D721Med (cell line): ENCODE measurements at places on chromosomes 2 and 18.

DNA sequence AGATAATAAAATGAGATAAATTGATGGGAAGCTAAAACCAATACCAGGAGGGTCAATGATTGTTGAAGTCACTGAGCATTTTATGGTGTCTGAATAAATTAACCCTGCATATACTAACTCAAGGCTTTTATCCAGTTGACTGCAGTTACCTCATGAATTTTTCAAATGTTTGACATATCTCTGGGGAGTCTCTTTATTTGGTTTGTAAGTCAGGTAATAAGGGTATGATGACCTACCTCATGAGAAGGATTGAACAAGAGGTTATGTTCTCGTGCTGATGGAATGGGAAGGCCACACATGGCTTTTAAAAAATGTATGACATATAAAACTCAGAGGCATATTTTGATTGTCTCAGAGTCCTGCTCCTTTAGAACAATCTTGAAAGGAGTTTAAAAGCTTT lies 237.6 kb downstream of the THSD7B start:
- no peak for DNase-seq

DNA sequence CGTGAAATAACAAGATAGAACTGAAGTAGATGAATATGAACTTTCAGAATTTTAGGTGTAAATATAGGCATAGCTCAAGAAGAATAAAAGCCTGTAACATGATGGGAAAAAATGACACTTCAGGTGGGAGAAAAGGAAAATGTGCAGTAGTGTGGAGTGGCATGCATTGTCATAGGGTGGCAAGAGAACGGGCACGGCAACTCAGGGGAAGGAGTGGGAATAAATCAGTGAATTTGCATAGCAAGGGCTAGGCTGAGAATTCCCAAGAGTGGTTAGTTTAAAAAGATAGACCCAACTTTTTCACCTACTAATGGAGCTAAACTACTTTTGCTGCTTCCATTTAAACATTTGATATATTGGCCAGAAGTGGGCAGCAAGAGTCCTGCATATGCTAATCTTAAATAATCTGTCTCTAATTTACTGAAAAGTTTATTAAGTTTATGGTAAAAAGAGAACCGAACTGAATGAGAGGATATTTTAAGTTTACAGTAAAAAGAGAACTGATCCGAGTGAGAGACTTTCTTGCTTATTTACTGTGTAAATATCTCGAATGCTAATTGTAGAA lies 228.1 kb downstream of the CTNNA2 start:
- no peak for DNase-seq

GRCh38 chr2:144030791-144031190 lies 489.1 kb downstream of the ZEB2 start:
- no peak for DNase-seq

DNA sequence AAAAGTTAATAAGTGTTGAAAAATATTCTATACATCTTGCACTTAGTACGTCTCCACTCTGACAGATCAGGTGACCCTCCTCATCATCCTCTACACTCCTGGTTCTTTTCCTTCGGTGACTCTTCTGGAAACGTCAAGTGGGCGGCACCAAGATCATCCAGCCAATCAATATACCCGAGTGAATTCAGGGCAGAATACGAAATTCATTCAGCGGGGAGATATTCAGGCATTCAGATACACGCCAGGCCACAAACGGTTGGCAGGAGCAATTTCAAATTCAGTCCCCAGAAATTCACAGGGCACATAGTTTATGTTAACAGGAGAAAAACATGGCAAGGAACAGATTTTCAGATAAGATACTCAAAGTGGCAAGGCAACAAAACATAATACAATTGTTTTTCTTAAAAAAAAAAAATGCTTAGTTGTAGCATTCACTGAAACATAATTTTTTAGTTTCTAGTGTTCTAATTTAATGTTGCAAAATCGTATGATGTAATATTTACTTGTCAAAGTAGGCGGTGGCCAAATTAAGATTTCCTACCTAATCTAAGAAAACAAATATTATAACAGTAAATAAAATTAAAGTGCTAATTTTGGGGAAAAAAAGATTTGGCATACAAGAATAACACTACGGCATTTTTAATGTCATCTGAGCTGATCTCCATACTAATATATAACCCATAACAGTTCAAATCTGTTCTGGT lies 4.2 kb downstream of the CLK1 start:
- no peak for DNase-seq

DNA sequence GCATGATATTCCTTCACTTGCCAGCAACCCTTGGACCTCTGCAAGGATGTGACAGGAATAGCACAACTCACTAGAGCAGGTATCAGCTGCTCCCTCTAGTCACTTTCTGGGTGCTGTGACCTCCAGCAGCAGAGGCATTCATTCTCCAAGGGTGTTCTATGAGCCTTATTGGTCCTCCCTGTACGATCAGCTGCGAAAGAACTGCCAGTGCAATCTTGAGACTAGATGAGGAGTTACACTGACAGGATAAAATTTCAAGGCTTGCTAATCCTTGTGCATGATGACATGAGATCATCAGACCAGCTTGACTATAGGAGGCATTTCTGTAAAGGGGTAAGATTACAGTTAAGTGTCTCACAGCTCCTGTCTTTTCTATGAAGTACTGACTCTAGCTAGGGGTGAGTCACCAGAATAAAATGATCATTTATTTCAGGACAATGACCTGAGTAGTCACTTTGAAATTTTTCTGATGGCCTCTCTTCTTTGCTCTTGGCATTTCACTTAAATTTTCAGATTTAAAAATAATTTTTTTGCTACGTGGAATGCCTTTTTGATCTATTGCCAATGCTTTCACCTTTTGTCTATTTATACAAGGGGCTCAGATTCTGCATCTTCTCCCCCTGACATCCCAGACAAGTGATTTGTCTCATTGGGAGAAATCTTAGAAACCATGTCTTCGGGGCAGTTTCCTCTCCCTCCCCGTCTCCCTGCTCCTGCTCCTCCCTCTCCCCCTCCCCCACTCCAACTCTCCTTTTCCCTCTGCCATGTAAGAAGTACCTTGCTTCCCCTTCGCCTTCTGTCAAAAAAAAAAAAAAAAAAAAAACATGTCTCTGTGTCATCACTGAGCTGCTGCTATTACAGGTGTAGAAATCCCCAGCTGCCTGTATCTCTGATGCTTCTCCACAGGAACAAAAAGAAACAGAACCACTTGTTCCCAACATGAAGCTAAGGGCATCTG lies 49.2 kb upstream of the FRZB start:
- DNase-seq: no peak

DNA sequence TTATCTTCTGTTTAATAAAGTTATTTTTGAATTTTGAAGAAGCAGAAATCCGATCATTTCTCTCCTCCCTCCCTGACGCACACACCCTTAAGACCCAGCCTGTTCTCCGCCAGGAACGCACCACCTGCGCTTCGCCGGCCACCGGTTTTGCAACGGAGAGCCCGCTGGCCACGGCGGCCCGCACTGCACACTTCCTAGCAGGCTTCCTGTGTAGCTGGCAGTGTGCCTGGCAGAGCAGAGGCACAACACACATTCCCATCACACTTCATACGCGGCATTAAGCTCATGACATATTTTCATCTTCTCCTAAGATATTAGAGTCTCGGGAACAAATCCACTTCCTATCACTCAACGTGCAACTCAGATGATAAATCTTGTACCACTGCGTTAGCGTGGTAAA lies 148.0 kb downstream of the HDAC4 start:
- no peak for DNase-seq

GRCh38 chr2:237408335-237409000 lies 5.5 kb downstream of the COL6A3 start:
- DNase-seq: no peak

DNA sequence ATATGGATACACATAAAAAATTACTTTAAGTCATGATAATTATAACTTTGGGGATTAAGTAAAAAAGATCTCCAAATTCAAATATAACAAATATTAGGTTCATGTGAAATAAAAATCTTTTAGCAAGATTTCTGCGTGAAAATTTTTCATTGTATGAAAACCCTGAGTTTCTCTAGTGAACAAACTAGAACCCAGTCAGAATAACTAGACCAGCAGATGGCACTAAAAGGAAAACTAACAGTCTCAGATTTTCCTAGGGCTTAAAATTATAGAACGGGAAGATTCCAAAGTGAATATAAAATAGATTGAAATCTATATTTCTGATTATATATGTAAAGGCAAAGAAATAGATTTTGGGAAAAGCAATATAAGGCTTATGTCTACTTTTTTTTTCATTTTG lies 43.3 kb downstream of the TMEM200C start:
- DNase-seq: no peak

DNA sequence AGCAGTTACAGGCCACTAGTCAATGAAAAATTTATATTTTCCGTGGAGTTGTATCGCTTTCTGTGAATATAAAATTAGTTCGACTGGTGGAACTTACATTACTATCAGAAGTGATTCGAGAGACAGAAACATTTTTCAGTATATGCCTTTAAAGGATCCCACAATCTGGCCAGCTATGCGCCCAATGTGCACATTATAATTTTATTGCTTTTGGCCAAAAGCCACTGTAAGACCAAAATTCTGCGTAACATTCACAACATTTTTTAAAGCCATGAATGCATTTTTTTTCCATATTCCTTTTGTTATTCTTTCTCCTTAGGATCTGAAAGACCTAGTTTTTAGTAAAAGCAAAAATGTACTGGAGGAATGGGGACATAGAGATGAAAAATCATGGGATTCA lies 131.0 kb upstream of the CHAC2 start:
- DNase-seq: no peak

GRCh38 chr2:126658905-126659561 lies 3.1 kb downstream of the GYPC start:
- DNase-seq: no peak

DNA sequence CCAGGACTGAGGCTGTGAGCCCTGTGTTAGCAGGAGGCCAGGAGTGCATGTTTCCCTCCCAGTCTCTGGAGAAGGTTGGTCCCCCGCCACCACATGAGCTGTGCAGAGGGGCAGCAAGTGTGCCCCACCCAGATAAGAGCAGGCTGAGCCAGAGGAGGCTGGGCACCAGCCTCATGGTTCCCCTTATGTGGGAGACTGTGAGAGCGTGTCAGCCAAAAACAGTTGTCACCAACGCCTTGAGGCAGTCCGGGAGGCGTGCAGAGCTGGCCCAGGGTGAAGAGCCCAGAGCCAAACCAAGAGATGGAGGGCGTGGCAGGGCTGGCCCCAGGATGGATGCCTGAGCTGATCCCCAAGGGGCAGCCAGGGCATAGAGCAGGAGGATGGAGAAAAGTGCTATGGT lies 128.7 kb upstream of the GLI2 start:
- no peak for DNase-seq

GRCh38 chr18:12455496-12455895 lies 47.8 kb downstream of the PRELID3A start:
- no peak for DNase-seq

DNA sequence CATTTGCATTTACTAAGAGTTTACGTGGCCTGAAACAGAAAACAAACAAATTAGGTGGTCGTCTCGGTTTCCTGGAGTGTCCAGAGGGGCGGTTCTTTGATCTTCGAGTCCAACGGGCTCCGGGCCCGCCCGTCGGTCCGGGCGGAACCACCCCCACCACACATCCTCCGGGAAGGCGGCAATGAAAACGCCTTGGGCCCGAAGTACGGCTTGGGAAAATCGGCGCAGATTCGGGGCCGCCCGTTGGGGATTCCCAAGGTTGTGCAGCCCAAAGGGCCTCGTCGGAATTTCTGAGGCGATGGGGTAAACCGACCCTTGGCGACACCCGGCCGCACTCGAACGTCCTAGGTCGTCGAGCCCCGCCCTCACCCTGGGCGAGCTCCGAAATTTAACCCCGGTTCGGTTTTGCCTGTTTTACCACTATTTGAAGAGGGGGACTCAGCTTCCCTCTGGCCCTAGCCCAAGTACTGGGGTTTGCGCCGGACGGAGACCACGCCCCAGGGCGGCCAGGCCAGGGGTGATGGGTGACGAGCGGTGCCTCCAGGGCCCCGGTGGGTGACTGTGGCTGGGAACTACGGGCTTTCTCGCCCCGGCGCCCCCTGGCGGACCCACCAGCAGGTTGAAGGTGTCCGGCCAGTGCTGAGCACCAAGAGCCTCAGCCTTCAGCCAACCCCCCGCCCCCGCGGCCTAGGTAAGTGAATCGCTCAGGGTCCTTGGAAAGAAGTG lies 1.9 kb upstream of the CFAP53 start:
- DNase-seq: no peak

GRCh38 chr18:9643549-9643948 lies 29.2 kb upstream of the PPP4R1 start:
- DNase-seq: no peak

DNA sequence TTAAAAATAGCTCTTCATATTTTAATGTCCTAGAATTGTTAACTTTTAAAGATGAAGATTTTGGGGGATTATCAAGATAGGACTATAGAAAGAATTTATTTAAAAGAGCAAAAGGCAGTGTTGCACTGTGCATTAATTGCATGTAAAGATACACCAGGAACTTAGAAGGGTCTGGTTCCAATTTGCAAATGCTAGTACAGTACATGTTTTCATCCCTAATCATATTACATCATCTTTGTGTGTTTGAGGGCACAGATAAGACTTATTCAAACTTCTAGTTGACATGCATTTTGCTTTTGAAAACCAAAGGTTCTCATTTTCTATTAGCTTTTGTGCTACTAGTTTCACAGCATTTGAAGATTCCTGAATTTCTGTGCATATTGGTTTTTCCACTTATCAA lies 231.7 kb upstream of the LYPD1 start:
- DNase-seq: no peak

DNA sequence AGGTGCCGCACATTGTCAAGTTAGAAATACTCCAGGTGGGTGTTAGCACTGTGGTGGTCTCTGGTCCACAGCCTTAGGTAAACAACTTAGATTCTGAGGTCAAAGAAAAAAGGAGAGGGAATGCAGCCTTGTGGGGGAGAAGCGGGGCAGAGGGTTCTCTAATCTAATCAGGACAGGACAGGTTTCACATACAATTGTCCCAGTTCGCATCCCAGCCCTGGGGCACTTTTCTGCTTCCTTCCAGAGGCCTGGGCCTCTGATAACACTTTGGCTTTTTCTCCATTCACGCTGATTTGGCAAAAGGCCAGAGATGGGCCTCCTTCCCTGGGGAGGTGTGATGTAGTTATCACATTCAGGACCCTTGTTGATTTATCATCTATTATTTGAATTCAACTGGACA lies 32.5 kb downstream of the SLC1A4 start:
- DNase-seq: no peak

DNA sequence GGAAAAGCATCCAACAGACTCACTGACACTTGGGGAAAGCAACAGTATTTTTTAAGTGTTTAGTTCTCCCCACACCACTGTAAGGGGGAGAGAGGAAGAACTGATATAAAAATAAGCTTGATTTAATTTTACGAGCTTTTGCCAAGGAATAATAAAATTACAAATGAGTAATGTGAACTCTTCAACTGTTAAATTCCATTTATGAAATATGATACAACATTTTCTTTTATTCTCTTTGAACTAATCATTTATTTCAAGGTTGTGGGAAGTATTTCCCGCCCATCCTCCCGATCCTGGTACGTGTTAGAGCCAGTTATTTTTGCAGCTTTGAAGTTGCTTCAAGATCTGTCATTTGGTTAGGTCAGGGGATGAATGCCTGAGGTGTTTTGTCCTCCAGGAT lies 35.2 kb downstream of the WDPCP start:
- no peak for DNase-seq
